ENCODE measurements at places on chromosomes 5 and 9.

GRCh38 chr5:120368923-120369715, 95.0 kb upstream of the PRR16 start:
- peak; percentile 45 for DNase-seq

DNA sequence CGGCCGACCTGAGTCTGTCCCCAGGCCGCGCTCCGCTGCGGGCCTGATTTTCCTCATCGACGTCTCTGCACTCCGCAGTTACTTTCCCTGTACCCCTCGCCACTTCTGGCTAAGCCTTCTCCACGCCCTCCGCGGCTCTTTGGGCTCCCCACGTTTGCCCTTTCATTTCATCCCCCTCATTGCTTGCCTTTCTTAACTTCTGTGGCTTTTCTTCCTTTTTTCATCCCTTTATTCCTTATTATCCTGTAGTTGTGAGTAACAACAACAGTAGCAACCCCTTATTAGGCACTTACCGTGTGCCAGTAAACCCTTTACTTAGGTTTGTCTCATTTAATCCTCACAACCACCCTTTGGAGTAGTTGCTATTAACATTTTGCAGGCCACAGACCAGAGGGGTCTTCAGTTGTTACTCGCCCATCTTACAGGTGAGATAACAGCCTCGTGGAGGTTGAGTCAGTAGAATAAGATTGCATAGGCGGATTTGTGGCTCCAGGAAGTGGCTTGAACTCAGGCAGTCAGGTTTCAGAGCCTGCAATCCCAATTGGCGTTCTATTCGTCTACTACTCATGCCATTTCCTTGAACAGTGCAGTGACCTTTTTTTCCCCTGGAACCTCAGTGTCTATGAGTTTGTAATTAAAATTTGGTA, 724 bp downstream of the TCERG1 start:
- DNase-seq = no peak

GRCh38 chr5:115033861-115034260, 135.8 kb downstream of the TRIM36 start:
- DNase-seq = no peak

DNA sequence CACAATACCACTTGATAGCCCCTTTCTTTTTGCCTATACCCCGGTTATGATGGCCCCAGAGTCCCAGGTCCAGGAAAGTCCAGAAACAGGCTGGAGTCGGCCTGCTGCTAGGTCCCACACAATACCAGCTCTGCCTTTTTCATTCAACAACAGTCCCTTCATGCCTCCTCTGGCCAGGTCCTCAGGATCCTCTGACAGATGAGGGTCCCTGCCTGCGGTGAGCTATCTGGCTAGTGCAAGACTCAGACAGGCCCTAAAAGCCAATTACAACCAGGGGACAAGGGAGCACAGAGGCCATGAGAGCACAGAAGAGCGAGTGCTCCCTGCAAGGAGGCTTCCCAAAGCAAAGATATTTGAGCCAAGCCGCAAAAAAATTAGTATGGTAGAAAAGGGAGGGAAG, 84.8 kb upstream of the ZBTB43 start:
- no peak for DNase-seq

DNA sequence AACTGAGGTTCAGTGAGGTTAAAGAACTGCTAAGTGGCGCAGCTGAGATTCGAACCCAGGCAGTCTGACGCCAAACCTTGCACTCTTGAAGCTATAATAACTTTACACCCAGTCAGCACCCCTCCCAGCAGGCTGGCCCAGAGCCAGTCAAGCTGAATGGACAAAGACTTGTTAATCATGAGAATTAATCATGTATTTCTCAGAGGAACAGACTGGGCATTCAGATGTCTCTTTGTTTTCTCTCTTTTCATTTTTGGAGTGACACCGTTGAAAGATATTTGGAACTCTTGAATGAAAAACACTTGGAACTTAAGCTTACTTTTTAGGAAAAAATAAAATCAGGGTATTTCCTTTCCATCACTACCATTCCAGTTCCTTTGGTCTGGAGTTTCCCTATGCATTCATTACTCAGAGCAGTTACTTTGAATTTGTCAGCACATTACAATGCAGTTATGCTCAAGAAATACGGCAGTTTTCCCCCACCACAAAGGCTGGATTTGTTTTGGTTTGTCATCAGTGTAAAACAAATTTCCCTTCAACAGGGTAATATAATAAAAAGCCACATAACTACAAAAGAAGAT, 22.6 kb upstream of the MAMDC2 start:
- no peak for DNase-seq

- DNase-seq = no peak
Measured at GRCh38 chr5:160485364-160485969, 63.8 kb downstream of the PTTG1 start.

GRCh38 chr5:55051357-55051756, 27.3 kb downstream of the GZMK start:
- DNase-seq = no peak

GRCh38 chr9:120944434-120944843, 17.8 kb upstream of the TRAF1 start:
- DNase-seq = no peak

DNA sequence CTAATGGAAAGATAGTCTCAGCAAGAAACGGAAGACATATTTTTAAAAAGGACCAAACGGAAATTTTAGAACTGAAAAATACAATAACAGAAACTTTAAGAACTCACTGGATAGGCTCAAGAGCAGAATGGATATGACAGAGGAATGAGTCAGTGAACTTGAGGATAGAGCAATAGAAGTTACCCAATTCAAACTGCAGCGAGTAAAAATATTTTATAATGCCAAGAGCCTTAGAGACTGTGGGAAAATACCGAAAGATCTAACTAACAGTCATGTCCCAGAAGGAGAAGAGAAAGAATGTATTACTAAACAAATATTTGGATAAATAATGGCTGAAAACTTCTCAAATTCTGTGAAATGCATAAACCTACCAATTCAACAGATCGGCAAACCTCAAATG, 40.8 kb downstream of the ADAMTS2 start:
- DNase-seq = no peak

DNA sequence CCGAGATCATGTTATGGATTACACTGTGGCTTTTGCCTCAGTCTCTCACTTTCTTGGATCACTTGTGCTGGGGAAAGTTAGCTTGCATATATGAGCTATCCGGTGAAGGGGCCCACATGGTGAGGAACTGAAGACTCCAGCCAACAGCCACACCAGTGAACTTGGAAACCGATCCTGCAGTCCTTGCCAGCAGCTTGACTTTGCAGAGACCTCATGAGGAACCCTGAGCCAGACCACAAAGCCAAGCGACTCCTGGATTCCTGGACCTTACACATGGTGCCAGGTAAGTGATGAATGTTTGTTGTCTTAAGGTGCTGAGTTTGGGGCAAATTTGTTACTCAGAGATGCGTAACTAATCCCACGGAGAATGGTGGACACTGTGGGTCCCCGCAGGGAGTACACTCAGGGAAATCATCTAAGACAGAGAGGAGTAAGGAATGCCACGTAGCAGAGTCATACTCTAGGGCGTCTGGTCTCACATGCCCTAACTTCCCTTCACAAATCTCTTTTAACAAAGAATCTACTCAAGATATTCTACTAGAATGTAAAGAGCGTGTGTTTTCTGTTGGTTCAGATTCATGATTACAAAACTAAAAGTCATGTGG, 76.5 kb upstream of the PJA2 start:
- no peak for DNase-seq

DNA sequence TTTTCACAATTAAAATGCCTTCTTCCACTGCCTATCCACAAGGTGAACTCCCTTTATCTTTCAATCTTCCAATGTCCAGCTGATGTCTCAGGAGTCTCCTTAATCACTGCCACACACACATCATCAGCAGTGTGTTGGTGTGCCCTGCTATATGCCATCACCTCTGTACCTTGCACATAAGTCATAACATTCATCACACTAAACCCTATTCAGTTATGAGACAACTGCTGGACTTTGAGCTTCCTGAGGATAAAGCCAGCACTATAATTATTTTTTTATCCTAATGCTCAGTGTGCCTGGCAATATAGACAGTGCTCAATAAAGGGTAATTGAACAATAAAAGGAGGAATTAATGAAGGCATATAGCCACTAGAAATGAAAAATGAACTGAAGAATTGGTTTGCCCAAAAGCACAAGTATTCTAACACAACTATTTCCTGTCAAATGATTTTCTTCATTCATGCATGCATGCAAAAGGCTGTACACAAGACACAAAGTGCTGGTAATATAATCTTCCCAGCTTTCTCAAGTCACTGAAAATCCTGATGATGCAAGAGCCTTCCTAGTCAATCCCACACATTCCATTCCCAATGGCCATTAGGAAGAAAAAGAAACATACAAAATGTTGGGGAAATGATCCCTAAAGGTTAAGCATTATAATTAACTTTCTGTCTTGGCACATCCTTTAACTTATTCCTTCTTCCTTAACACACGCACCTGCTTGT, 32.4 kb downstream of the LPAR1 start:
- DNase-seq = no peak

- no peak for DNase-seq
Measured at GRCh38 chr5:87210743-87211142, 56.9 kb upstream of the RASA1 start.

DNA sequence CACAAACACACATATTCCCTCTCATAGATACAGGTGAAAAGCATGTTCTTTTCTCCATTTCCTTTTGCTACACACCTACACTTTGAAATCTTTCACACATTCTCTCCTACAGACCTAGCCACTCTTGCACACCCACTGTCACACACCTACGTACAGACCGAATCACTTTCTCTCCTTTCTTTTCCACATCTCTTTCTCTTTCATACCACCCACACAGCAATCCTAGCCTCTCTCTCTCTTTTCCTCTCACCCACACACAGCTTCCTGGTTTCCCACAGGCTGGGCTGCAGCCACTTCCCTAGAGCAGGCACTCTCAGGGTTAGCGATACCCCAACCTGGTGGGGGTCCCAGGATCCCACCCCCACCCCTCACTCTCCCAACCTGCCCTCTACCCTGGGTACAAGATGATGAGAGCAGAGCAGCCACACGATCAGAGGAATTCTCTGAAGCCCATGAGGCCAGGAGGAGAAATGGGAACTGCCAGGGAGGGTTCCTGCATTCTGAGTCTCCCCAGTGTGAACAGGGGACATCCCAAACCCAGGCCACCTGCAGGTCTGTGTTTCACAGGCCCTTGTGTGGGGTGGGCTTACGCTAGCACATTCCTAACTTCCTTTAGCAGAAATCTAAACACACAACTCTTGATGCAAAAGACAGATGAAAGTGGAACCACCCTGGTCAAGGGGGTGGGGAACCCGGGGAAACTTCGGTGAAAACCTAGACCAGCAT, 17.1 kb upstream of the SYNPO start:
- DNase-seq = no peak

- DNase-seq = no peak
Measured at GRCh38 chr5:155047818-155048217, 34.3 kb downstream of the KIF4B start.

GRCh38 chr5:173331956-173332479, 3.8 kb upstream of the STC2 start:
- DNase-seq = peak; percentile 92

- DNase-seq = no peak
Measured at GRCh38 chr9:121237916-121238315, 30.0 kb upstream of the GSN start.

DNA sequence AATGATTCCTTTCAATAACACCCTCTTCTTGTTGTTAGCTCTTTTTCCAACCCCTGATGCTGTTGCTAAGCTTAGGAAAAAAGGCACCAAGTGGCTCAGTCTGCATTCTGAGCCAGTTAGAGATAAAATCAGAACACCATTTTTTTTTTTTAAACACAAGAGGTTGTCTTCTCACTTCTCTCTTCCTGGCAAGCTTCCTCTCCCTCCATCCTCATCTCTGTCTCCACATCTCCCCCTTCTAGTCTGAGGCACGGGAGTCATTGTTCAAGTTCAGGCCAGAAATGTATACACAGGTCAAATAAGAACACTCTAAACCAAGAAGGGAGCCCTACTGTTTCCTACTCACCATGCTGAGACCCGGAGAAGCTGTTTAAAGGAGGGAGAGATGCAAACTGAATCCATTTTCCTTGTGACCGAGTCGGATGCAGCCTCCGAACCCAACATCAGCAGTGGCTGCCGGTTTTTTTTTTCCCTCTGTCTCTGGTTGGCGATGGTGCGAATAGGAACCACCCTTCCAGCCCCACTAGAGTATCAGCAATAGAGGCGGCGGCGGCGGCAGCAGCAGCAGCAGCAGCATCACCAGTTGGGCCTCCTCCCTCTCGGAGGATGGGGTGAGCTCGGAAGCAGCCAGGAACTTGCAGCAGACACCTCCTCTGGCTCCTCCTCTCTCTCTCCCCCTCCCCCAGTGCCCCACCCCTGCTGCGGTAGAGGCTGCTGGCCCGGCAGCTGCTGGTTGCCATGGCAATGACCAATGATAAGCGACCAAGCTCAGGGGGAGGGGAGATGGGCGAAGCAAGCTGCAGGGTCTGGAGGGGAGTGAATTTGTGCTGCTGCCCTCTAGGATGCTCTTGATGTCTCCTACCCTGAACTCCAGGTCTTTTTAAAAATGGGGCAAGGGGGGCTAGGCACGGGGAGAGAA, at the start of gene JAKMIP2:
Gene JAKMIP2 (minus strand): TSS at position 619 of the 919 bp plus-strand sequence. CDS start 110,922 bp downstream, outside the sequence.
- DNase-seq = peak; percentile 76

GRCh38 chr5:64165500-64166200, at the start of gene RNF180:
Gene RNF180 (plus strand): TSS chr5:64165843. CDS start chr5:64200808, 34,965 bp downstream.
- peak; percentile 69 for DNase-seq

DNA sequence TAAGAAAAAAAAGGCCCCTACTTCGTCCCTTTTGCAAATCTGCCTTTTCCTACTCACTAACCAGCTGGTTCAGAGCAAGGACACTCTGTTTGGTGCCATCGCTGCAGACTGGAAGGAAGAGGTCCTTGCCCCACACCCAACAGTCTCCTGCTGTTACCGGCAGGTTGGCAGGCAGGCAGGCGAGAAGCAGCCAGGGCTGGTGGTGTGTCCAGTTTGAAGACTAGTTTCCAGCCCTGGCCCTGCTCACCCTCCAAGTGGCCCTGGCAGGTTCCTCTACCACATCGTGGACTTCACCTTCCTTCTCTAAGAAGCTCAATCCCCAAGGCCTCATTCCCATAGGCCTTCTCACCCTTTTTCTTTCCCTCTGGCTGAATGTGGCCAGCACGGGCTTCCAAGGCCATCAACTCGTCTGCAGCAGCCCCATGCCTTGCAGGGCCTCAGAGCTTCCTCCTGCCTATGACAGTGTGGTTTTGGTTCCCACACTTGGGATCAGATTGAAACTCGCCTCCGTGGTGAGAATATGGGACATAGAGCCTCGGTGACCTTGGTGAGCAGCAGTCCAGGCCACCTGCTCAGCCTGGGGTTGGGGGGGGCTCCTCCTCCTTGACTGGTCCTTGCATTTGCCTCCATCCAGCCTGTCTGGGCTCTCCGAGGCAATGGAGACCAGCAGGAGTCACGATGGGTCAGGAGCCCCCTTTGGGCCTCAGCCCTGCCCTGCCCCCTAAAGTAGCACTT, 22.9 kb downstream of the TGFBI start:
- DNase-seq = no peak

- DNase-seq = no peak
Measured at GRCh38 chr5:145775893-145776444, 59.2 kb downstream of the PRELID2 start.

DNA sequence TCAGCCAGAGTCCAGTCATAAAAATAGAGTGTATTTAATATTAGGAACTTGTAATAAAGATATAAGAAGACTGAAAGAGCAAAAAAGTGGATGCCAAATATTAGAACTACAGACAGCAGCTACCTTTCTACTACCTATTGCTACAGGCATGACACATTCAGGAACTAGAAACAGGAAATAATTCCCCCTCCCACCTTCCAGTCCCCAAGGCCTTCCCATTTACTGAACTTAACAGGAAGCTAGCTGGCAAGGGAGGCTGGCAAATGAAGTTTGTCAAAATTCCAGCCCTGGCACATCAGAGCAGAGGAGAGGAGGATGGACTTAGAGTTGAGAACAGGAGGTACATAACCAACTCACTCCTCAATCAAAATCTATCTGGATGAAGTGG, 50.2 kb upstream of the RIC1 start:
- DNase-seq = no peak
